ENCODE measurements at places on chromosomes 12 and 14.

DNA sequence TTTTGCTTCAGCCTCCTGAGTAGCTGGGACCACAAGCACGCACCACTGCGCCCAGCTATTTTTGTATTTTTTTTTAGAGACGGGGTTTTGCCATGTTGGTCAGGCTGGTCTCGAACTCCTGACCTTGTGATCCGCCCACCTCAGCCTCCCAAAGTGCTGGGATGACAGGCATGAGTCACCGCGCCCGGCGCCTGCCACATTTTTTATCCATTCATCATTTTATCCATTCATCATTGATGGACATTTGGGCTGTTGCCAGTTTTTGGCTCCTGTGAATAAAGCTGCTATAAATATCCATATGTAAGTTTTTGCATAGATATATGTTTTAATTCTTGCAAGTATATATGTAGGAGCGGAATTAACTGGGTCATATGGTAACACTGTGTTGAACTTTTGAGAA lies 79.5 kb downstream of the DAAM1 start:
- no peak for DNase-seq

GRCh38 chr12:52191841-52192791 lies at the start of gene KRT80:
Gene KRT80, minus strand, starts transcription at chr12:52192014. Its CDS starts 112 bp downstream, at chr12:52191902.
- DNase-seq: peak; percentile 7

DNA sequence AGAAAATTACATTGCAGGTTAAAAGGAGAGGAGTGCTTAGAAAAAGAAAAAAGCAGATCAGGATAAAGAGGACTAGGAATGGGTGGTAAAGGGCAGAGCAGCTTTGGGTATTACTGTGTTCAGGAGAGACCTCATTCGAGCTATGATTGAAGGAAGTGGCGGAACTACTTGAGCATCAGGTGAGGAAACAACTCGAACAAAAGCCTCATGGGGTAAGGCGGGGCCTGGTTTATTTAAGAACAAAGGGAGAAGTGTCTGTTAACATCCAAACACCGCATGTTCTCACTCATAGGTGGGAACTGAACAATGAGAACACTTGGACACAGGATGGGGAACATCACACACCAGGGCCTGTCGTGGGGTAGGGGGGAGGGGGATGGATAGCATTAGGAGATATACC lies 444.6 kb upstream of the CCDC196 start:
- DNase-seq: no peak

DNA sequence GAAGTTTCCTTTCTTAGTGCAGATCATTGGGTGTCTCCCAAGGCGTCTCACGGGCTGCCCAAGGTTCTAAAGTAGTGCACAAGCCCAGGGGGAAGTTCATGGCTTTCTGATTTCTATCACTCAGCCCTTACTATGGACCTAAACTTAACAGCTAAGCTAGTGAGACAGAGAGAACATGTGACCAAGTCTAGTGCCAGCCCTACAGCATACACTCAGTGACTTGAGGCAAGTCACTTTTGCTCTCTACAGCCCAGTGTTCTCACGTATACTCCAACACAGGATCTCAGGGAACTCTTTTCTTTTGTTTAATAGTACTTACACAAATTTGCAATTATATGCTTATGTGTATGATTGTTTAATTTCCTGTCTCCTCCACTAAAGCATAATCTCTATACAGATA lies 48.6 kb downstream of the NKX2-1 start:
- no peak for DNase-seq

DNA sequence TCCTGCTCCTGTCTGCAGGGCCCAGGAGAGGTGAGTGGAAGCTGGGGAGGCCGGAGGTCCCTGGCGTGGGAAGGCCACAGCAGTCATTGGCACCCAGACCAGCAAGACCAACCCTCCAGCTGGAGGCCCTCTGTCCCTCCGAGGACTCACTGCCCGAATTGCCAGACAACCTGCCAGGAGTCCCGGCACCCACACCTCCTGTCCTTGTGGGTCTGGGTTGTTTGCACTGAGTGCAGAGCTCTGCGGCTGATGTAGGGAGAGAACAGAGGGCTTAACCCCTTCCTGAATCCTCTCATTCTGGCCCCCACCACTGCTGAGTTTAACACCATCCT lies 204.9 kb downstream of the KIF26A start:
- DNase-seq: no peak

DNA sequence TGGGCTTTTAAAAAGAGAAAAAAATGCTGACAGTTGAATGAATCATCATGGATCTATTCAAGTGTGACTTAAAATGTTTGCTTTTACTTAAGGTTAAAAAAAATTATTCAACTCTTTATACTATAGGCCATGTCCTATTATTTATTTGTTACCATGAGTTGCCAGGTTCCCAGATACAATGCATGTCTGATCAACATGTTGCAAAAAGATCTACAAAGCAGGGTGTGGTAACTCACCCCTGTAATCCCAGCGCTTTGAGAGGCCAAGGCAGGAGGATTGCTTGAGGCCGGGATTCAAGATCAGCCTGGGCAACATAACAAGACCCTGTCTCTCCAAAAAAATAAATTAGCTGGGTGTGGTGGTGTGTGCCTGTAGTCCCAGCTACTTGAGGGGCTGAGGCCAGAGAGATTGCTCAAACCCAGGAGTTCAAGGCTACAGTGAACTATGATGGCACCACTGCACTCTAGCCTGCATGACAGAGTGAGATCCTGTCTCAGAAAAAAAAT lies 460.8 kb downstream of the BCAT1 start:
- DNase-seq: no peak

DNA sequence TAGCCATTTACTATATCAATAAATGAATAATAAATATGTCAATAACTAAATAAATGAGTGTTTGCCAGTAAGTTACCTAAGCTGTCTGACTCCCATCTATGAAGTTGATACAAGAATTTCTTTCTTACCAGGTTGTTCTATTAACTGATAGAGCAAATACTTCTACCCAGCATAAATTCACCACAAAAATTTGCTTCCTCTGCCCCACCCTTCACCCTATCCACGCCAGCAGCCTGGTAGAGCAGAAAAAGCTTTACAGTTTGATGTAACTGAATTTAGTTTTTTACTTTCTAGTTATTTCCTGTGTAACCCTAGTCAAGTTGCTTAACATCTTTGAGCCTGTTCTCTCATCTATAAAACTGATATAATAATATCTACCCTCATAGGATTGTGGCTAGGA lies 94.9 kb upstream of the SLC16A7 start:
- DNase-seq: no peak

- DNase-seq: peak; percentile 14
Observed at GRCh38 chr12:49626169-49626835, 2.9 kb downstream of the PRPF40B start.

DNA sequence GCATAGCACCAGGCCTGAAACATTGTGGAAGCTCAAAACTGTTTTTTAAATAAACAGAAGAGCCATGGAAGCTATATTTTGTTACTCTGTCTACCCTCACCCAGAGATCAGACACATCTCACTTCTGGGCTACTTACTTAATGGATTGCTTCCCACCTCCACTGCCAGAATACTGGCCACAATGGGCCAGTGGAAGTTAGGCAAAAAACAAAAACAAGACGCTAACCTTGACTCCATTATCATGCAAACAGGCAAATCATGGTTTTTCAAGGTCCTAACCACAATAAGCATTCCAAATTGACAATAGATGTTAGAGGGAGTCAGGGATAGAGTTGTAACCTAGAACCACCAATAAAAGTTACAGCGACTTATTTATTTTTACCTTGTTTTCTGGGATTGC lies 52.7 kb upstream of the PTCSC3 start:
- no peak for DNase-seq

DNA sequence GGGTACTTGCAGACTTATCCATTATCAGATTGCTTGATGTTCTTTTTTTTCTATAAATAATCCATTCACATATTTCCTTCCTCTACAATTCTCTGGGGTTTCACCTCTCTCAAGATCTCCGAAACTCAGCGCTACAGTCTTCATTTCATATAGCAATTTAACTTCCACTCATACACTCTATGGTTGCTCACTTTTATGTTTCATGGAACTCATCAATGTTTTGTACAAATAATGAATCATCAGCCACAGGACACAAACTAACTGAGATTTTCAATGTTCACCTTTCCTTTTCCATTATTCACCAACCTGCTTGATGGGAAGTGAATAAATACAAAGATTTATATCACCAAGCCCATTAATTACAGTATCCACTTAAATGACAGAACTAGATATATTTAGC lies 534.7 kb downstream of the LRFN5 start:
- DNase-seq: no peak

- no peak for DNase-seq
Observed at GRCh38 chr14:96653597-96653996, 143.6 kb upstream of the VRK1 start.

DNA sequence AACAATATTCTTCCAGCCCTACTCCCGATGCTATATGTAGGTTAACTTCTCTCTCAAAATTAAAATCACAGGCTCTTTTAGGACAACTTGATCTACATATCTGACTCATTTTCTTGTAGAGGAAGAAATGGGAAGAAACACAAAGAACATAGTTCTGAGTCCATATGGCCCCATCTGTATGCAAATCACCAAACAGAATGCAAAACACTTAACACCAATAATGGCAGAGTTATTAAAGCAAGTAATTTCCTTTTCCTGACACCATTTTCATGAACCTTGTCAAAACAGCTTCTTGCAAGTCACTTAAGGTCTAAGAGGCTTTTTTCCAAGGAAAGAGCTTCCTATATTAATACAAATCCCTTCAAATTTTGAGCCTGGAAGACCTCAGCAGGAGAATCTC lies 300.4 kb upstream of the CLEC14A start:
- DNase-seq: no peak

DNA sequence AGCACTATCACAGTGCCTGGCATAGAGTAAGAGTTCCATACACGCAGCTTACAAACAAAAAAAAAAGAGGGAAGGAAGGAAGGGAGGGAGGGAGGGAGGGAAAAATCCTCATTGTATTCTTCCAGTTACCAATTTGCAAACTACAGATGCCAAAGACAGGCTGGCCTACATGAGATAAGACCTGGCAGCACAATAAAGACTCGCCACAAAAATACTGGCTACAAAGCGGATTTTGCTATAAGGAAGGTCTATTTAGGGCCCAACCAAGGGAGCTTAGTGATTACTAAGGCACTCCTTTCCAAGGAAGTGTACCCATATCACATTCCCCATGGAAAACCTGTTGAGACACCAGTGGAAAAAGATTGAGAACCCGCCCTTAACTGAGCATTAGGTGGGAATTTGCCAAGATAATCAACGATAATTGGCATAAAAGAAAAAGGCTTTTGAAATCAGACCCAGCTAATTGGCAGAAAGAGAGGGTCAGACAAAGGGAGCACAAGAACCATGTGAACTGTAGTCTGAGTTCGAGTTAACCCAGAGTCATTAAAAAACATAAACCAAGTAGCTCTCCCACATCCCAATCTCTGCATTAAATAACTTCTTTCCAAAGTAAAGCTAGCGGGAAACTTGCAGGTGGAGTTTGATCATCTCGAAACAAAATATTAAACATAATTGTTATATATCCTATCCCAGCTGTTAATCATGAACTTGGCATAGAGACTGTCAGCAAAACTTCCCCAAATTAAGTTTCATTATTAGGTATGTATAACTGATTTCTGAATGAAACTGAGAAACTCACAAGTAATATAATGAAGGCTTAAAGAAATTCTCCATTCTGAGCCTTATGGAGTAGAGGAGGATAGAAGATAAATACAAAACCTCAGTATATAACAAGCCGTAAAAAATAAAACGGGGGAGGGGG lies 50.1 kb downstream of the PHLDA1 start:
- no peak for DNase-seq

DNA sequence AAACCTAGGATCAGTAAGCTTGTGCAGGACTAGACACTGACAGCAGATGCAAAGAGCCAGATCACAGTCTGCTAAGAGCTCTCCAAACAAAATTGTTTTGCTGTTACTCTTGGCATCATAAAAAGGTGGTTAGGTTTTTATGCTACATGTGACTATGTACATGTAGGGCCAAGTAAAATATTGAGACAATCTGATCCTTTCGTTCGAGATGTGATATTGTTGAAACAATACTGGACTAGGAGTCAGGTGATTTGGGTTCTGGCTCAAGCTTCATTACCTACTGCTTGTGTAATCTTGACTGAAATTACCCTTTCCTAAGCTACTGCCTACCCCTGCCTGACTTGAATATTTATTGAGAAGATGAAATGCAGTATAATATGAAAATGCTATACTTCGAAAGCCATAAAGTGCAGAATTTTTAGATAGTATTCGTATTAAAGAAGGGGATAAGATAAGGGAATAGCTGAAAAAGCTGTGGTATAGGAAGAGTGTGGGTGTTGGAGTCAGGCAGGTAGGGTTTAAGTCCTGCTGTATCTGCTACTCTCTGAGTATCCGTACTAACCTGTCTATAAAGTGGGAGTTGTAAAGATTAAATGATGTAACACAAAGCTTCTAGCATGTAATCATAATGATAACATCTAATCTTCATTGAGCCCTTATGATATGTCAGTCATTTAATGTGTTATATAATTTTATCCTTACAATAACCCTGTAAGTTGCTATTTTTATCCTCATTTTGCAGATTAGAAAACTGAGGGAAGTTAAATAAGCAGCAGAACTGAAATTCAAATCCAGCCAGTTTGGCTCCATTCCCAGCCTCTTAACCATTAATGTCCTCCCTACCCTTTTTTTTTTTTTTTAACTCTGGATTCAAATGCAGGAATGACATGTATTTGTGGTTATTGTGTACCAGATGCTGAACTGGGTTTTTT lies 38.6 kb upstream of the ATF1 start:
- DNase-seq: no peak

DNA sequence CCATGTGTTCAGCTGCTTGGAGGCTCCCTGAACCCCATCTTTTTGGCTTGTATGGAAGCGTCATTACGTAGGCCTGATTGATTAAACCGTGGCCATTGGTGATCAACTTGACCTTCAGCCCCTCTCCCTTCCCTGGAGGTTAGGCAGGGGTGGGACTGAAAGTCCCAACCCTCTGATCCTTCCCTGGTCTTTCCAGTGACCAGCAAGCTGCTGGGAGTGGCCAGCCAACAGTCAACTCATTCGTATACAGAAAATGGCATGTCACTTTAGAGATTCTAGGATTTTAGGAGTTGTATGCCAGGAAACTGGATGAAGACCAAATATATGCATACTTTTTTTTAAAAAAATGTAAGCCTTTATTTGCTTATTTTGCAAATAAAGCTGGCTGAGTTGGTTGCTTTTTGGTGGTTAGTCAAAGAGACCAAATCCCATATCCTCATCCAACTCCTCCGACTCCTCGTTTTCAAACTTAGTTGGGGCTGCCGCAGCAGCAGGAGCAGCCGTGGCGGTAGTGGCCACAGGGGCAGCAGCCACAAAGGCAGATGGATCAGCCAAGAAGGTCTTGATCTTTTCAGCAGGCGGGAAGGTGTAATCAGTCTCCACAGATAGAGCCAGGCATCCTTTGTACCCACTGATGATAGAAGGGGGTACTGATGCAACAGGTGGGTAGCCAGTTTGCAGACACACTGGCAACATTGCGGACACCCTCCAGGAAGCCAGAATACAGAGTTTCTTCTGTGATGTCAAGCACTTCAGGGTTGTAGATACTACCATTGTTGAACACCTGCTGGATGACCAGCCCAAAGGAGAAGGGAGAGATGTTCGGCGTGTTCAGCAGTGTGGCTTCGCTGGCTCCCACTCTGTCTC lies 16.6 kb downstream of the NFKBIA start:
- DNase-seq: no peak
